ENCODE measurements at places on chromosomes 7 and 10. TPM values are rescaled to one million over a fixed set of nuclear protein-coding genes. Genes with fewer than 3 reads are reported as not detected.

NKX1-2 gene
- not detected for total RNA-seq

PTPRZ1 gene
- not detected for total RNA-seq

GRM8 gene
- total RNA-seq: not detected

DNA sequence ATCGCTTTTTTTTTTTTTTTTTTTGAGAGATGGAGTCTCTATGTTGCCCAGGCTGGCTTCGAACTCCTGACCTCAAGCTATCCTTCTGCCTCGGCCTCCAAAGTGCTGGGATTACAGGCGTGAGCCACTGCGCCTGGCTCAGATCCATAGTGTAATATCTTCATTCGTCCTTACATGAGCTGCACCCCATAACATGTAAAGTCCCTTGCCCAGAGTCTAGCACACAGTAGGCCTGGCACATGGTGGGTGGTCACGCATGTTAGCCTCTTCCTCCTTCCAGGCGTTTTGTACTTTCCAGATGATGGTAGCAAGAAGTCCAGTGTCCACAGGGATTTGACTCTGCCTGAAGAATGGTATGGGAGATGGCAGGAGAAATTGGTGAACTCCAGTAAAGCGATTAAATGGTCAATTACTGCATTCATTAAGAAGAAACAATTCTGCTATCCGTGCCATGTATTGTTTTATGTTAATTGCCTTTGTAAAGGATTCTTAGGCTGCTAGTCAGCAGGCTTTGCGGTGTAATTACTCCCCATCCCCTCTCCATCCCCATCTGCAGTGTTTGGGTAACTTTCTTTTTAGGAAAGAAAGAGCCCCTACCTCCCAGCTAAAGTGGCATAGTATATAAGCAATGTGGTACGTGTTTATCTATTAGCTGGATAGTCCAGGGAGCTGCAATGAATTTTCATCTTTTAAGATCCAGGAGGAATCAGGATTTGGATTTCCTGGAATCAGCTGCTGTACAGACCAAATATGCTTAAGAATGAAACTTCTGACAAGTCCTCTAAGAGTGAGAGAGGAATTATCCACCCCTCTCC lies 1.2 kb downstream of the TPST1 start:
- no peak overlapping the region for H3K27ac ChIP-seq
- no peaks in the 10 kb centered on the region for H3K36me3 ChIP-seq
- peaks cover 24% of the 10 kb centered on the region for H3K4me1 ChIP-seq
- H3K27me3 ChIP-seq: peaks cover 53% of the 10 kb centered on the region
- no peak for DNase-seq

SYNPO2L gene
- not detected for total RNA-seq

GRCh38 chr7:7201578-7202374 lies 19.4 kb downstream of the C1GALT1 start:
- no peak overlapping the region for H3K4me3 ChIP-seq
- H3K4me1 ChIP-seq: peaks cover 67% of the 10 kb centered on the region
- DNase-seq: peak; percentile 49

DNA sequence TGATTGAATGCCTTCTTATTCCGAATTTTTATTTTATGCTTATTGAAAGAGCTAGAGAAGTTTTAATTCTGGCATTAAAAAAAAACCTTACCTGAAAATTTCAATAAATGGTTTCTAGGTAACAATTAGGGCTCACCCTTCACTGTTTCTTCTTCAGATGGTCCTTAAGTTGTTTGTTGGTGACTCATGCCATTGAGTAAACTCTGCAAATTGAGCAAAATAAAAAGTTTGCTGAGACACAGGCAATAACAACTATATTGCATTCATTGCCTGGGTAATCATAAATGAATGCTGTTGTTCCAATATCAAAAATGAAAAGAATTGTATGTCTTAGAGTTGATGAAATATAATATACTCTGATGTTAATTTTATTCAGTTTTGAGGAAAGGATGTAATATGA lies 300.3 kb downstream of the CDK14 start:
- DNase-seq: no peak
- H3K4me3 ChIP-seq: no peak overlapping the region

DNA sequence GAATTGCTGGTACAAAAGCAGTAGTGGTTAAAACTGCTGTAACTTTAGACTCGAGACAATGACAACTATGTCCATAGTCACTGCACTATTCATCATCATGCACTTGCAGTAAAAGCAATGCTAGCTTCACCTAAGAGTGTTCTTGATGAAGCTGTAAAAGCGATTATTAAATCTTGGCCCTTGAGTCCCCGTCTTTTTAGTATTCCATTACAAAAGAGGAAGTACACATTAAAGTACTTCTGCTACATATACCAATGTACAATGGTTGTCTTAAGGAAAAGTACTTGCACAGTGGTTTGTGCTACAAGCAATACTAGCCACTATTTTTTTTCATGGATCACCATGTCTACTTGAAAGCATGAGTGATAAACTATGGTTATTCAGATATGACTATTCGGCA lies 78.3 kb downstream of the ATAD1 start:
- no peak overlapping the region for H3K27ac ChIP-seq
- no peaks in the 10 kb centered on the region for H3K36me3 ChIP-seq
- peaks cover 14% of the 10 kb centered on the region for H3K27me3 ChIP-seq
- DNase-seq: no peak
- no peaks in the 10 kb centered on the region for H3K4me1 ChIP-seq
- no peak overlapping the region for H3K4me3 ChIP-seq

GRCh38 chr10:28946479-28946878 lies 269.2 kb downstream of the BAMBI start:
- H3K4me3 ChIP-seq: no peak overlapping the region
- no peak for DNase-seq
- no peaks in the 10 kb centered on the region for H3K27me3 ChIP-seq

DNA sequence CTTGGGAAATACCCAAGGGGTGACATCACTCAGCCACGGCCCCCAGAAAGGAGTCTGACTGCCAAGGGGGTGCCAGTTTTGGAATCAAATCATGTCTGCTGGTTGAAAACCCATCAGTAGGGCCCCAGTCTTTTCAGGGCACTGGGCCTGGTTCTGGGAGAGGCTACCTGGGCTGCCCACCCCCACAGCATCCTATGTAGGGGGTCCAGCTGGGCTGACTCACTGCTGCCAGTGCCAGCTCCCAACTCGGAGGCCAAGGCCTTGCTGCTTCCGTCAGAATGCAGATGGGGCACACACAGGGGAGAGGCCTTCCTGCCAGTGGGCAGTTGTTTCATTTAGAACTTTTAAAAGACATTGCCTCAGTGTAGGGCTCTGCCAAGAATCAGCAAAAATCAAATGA lies 39.5 kb upstream of the DMBT1 start:
- H3K4me3 ChIP-seq: no peak overlapping the region
- H3K4me1 ChIP-seq: peaks cover 12% of the 10 kb centered on the region
- H3K27ac ChIP-seq: no peak overlapping the region
- no peak for DNase-seq
